T-cell (primary cell): ENCODE measurements at places on chromosomes 7 and 10. TPM values are rescaled to one million over a fixed set of nuclear protein-coding genes. Genes with fewer than 3 reads are reported as not detected.

Gene GPR26
- total RNA-seq, result not detected

Gene RAB11FIP2
- 18.1 TPM for total RNA-seq

Gene ZC3HAV1L
- total RNA-seq, result 1.2 TPM

Gene DMBT1
- total RNA-seq, result not detected

Gene ADAM8
- 130 TPM for total RNA-seq

Gene OR2A42
- not detected for total RNA-seq

Gene FXYD4
- total RNA-seq, result not detected

Gene OR2A5
- not detected for total RNA-seq

Gene SEMA3E
- total RNA-seq, result not detected

Gene MRLN
- not detected for total RNA-seq

Gene PYROXD2
- total RNA-seq, result 16.4 TPM

Gene CCDC136
- total RNA-seq, result 10.4 TPM

Gene WNT2
- not detected for total RNA-seq

Gene PRPS1L1
- not detected for total RNA-seq

Gene CALHM3
- total RNA-seq, result not detected

Gene ATRNL1
- total RNA-seq, result not detected

GRCh38 chr7:35505066-35505465 lies 189.9 kb downstream of the HERPUD2 start:
- no peak for DNase-seq

GRCh38 chr7:66213637-66214036 lies 8.5 kb downstream of the TPST1 start:
- DNase-seq, result no peak

DNA sequence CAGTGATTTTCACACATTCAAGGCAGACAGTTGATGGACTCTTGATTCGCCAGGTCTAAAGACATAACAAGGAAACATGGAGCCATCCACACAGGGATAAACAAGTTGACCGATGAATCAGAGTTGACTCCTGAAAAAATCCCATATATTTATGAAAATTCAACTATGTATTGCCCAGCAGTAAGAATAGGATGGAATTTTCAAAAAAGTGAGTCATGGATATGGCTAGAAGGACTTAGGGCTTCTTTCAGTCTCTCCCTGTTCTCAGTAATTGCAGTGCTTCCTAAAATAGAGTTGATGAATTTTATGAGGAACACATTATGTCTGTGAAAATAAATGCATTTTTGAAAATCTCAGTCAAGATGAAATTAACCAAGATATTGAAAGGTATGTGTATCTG lies 301.2 kb downstream of the PLXDC2 start:
- DNase-seq, result no peak

GRCh38 chr7:44740055-44740454 lies 8.6 kb upstream of the ZMIZ2 start:
- no peak for DNase-seq

- no peak for DNase-seq
Measured at GRCh38 chr10:994836-995558, 6.8 kb downstream of the GTPBP4 start.

GRCh38 chr7:26759108-26759507 lies 105.3 kb downstream of the SKAP2 start:
- DNase-seq, result no peak

- DNase-seq, result no peak
Measured at GRCh38 chr10:3363311-3364045, 190.9 kb upstream of the PITRM1 start.

- no peak for DNase-seq
Measured at GRCh38 chr10:117074621-117075020, 63.4 kb downstream of the VAX1 start.

GRCh38 chr7:158881731-158882130 lies 25.4 kb downstream of the DYNC2I1 start:
- no peak for DNase-seq

- DNase-seq, result no peak
Measured at GRCh38 chr10:132390921-132391675, 5.9 kb upstream of the PWWP2B start.

DNA sequence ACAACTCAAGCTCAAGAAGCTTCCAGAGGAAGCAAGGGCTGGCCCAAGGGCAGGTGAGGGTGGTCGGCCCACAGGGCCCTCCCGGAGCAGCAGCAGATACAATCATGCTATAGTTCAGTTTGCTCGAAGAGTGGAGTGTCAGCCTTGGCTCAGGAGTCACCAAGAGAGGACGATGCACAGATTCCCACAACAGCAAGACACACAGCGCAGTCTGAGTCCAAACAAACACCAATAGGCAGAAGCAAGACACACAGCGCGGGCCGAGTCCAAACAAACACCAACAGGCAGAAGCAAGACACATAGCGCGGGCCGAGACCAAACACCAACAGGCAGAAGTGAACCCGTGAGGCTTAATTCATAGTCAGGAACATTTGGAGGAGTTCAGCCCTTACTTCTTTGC lies 138.4 kb downstream of the PTPRN2 start:
- no peak for DNase-seq

DNA sequence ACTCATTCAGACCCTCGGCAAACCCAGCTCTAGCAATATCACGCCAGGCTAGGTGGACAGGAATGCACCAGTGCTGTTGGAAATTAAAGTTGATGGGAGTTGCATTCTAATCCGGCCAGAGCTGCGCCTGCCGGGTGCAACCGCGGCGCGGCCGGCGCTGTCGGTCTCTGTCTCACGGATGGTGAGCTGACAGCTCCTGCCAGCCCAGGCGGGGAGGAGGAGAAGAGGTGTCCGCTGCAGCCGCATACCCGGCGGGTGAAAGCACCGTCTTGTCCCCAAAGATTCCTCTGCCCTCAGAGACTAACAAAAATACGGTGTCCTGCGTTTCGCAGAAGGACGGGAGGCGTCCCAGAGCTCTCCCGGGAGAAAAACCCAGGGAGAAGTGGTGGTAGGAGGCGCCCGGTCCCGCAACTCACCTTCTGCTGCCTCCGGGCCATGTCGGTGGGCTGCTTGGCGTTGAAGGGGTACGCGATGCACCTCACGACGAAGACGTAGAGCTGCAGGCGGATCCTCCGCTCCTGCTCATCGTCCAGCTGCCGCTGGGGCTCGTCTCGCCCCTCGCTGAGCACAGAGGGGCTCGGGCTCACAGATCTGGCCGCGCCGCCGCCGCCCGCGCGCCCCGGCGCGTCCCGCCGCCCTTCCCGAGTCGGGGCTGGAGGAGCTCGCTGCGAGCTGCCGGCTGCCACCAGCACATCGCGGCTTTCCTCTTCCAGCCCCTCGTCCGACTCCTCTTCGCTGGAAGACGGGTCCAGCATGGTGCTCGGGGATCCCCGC lies 490 bp downstream of the CADPS2 start:
- DNase-seq, result no peak

- DNase-seq, result no peak
Measured at GRCh38 chr10:104396581-104396980, 42.9 kb downstream of the CFAP58 start.

GRCh38 chr10:63522277-63522687 lies 1.1 kb downstream of the REEP3 start:
- peak; percentile 56 for DNase-seq

DNA sequence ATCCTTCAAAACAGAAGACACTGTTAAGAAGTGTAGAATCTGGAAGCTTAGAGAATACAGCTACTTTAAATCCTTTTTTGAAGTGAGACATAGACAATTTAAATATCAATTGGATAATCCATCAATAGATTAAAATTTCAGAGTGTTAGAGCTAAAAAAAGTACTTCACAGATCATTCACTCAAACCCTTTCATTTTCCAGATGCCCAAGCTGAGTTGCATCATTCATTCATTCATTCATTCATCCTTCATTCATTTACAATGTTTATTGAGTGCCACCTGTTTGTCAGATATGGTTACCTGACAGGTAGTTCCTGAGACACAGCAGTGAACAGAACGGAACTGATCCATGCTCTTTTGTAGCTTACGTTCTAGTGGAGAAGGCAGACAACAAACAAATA lies 290.7 kb upstream of the MTPN start:
- DNase-seq, result no peak

GRCh38 chr10:117418121-117418520 lies 42.9 kb upstream of the PDZD8 start:
- DNase-seq, result no peak

DNA sequence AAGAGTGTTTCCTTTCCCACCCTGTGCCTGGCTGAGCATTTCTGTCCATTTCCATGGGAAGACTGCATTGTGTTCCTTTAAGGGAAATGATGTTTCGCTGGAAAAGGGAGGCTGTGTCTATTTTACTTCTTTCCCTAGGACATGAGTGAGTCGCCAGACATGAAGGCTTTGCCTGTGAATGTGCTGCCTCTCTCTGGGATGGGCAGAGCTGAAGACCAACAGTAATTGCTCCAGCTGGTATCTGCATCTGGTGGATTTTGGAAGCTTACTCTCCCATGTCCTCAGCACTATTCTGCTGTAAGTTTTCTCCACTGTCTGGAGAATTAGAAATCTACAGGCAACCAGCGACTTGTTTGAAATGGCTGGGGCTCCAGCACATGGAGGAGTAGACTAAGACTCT lies 264.6 kb upstream of the BMPER start:
- DNase-seq, result no peak

GRCh38 chr7:12239806-12240205 lies 28.7 kb downstream of the TMEM106B start:
- no peak for DNase-seq

DNA sequence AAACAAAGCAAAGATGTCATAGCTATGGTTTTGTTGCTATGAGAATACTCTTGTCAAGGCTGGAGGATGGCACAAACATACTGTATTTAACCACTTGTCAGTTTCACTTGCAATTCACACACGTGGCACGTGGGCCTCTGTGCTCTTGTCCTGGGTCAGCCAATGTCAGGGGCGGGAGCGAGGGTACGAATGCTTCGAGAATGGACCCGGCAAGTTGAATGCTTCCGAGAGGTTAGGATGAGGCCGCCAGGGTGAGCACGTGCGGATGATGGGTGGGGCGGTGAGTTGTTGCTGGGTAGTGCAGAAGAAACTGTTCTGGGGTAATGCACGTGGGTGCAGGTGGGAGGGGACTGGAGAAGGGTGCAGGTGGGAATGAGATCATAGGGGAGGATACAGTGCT lies 10.4 kb upstream of the OCM2 start:
- no peak for DNase-seq

GRCh38 chr7:90669492-90669891 lies 73.4 kb downstream of the CDK14 start:
- no peak for DNase-seq

- DNase-seq, result no peak
Measured at GRCh38 chr10:100948916-100949315, 20.4 kb upstream of the SEMA4G start.

- no peak for DNase-seq
Measured at GRCh38 chr10:91689731-91690168, 56.9 kb upstream of the PPP1R3C start.

DNA sequence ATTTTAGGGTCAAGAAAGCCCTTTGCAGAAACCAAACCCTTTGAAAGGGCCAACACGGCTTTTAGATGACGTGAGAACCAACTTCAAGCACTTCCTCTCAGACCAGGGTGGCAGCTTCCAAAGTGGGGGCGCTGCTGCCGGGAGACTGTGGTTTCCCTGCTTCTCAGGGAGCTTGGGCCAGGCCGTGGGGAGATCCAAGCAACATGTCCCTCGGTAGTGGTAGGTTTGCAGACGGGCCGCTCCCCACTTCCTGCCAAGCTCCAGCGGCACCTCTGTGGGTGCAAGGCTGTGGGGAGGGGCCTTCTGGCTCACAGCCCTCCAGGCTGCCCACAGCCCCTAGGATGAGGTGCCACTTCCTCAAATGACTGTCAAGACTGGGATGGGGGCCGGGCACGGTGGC lies 132.4 kb downstream of the FAM53B start:
- DNase-seq, result peak; percentile 50

DNA sequence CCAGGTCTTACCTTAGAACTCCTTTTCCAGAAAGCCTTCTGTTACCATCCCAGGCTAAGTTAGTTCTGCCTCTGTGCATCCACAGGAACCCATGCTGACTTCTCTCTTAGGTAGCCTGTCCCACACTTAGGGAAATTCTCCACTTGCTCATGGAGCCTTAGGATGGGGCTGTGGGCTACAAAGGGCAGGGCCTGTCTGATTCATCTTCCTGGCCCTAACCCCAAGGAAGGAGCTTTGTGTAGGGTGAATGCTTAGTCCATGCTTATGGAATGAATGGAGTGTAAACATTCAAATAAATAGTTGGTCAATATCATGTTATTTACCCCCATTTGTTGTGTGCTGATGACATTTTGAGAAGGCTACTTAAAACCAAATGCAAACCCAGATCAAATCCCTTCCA lies 54.7 kb downstream of the EMX2 start:
- DNase-seq, result no peak

DNA sequence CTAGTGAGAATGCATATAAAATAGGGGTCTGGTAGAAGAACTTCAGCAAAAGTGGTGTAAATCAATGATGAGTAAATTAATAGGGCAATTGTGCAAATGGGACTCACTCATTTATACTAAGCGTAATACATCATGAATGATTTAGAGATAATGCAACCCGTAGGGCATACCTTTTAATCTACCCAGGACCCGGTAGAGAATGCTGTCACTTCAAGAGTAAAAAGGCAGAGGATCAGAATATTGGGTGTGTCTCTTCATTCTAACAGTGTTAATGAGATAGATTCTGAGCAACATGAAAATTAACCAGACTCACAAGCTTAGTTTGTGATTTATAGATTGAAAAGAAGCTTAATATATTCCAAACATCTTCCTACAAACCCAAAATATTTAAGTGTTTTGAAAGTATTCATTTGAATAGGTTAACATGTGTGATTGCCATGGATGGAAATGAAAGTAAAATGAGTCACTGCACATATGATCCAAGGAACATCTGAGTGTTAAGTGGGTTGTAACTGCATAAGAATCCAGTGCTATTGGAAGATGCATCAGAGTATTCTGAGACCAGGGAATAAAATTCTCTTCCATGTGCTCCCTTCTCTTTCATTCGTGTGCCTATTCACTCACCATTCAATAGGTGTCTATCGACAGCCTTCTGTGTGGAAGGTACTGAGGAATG lies 690.6 kb downstream of the AUTS2 start:
- no peak for DNase-seq

DNA sequence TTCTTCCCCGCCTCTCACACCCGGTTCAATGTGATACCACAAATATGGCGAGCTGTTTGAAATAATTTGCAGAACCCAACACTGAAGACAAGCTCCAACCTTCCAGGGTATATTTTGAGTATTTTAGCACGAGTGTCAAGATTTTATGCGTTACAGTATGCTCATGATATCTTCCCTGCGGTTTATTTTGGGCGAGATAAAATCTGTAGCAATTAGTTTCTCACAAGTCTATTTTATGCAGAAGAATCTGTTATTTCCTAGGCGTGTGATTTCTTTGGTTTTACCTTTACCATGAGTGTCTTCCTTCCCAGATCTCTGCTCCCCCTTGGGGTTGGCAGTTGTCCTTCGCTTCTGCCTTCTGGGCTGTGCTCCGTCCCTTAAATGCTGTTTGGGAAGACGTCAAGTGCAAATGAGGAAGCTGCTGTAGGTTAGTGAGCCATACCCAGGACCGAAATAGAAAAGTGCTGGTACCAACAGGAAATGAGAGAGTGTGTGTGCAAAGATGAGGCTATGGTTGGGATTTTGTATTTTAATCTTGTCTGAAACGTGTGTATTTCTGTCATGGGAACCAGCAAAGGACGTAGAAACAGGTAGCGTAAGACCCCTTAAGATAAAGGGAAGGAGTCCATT lies 299.8 kb downstream of the KLF6 start:
- no peak for DNase-seq
